T-helper 1 cell treated with Interleukin-12 subunit alpha and Interleukin-12 subunit beta and Interleukin-4 antibody, amounts not matched to agents 30 ng/mL and 1 ng/mL, for 36 hours (primary cell): ENCODE measurements at places on chromosomes 1 and 21. TPM values are rescaled to one million over a fixed set of nuclear protein-coding genes. Genes with fewer than 3 reads are reported as not detected.

SPRR2B gene
- not detected in 2 replicates for total RNA-seq

GNAT2 gene
- 0.15 TPM in 1 of 2 replicates, not detected in the other for total RNA-seq

DIRAS3 gene
- total RNA-seq: not detected in 2 replicates

SH2D2A gene
- 234 and 243 TPM in 2 replicates for total RNA-seq

DCDC2B gene
- 0.22 TPM in 1 of 2 replicates, not detected in the other for total RNA-seq

DMBX1 gene
- total RNA-seq: 0.07 TPM in 1 of 2 replicates, not detected in the other

COL11A1 gene
- total RNA-seq: not detected in 2 replicates

CELF3 gene
- not detected in 2 replicates for total RNA-seq

DRAXIN gene
- total RNA-seq: 0.10 and 0.15 TPM in 2 replicates

PEAR1 gene
- total RNA-seq: 0.12 and 0.29 TPM in 2 replicates

OR10J1 gene
- not detected in 2 replicates for total RNA-seq

SPRR1A gene
- not detected in 2 replicates for total RNA-seq

SPAG17 gene
- not detected in 2 replicates for total RNA-seq

CAPN8 gene
- total RNA-seq: not detected in 2 replicates

REN gene
- total RNA-seq: not detected in 2 replicates

DAB1 gene
- 0.15 and 0.22 TPM in 2 replicates for total RNA-seq

SYTL1 gene
- 104 and 105 TPM in 2 replicates for total RNA-seq

KLHL12 gene
- 25.6 and 29.2 TPM in 2 replicates for total RNA-seq

IVL gene
- not detected in 2 replicates for total RNA-seq

VHLL gene
- total RNA-seq: not detected in 2 replicates

TTC22 gene
- total RNA-seq: 10.2 and 11.0 TPM in 2 replicates

ASPM gene
- total RNA-seq: 49.0 and 49.2 TPM in 2 replicates

CD1B gene
- total RNA-seq: not detected in 2 replicates

VCAM1 gene
- 0.10 and 0.22 TPM in 2 replicates for total RNA-seq

SV2A gene
- total RNA-seq: 21.9 and 23.2 TPM in 2 replicates

RIPK4 gene
- total RNA-seq: not detected in 2 replicates

VPS72 gene
- 72.0 and 80.4 TPM in 2 replicates for total RNA-seq

ENAH gene
- 0.12 TPM in 1 of 2 replicates, not detected in the other for total RNA-seq

RNASEL gene
- 5.3 and 6.0 TPM in 2 replicates for total RNA-seq

GJA8 gene
- total RNA-seq: not detected in 2 replicates

SERPINC1 gene
- total RNA-seq: 0.49 TPM in 1 of 2 replicates, not detected in the other

NMNAT2 gene
- total RNA-seq: 0.05 and 0.46 TPM in 2 replicates

OLFML2B gene
- total RNA-seq: not detected in 2 replicates

RCSD1 gene
- total RNA-seq: 131 and 132 TPM in 2 replicates

CNR2 gene
- 0.05 and 0.07 TPM in 2 replicates for total RNA-seq

LCE2C gene
- total RNA-seq: not detected in 2 replicates

NT5C1A gene
- total RNA-seq: 0.56 and 1.1 TPM in 2 replicates

TCHH gene
- total RNA-seq: 0.07 TPM in 1 of 2 replicates, not detected in the other

FMO3 gene
- not detected in 2 replicates for total RNA-seq
